ENCODE measurements at places on chromosomes 3 and 15. TPM values are rescaled to one million over a fixed set of nuclear protein-coding genes. Genes with fewer than 3 reads are reported as not detected.
A peak's percentile ranks its signal among the peaks of the same experiment; 100 is the strongest.

The DUOXA2 gene
- total RNA-seq, result not detected

The SGO1 gene
- 2.7 TPM for total RNA-seq

The TMIE gene
- not detected for total RNA-seq

The TMEM45A gene
- total RNA-seq, result 29.1 TPM

The LRRC49 gene
- total RNA-seq, result 12.5 TPM

The RPN1 gene
- total RNA-seq, result 228 TPM

The HIGD2B gene
- total RNA-seq, result not detected

DNA sequence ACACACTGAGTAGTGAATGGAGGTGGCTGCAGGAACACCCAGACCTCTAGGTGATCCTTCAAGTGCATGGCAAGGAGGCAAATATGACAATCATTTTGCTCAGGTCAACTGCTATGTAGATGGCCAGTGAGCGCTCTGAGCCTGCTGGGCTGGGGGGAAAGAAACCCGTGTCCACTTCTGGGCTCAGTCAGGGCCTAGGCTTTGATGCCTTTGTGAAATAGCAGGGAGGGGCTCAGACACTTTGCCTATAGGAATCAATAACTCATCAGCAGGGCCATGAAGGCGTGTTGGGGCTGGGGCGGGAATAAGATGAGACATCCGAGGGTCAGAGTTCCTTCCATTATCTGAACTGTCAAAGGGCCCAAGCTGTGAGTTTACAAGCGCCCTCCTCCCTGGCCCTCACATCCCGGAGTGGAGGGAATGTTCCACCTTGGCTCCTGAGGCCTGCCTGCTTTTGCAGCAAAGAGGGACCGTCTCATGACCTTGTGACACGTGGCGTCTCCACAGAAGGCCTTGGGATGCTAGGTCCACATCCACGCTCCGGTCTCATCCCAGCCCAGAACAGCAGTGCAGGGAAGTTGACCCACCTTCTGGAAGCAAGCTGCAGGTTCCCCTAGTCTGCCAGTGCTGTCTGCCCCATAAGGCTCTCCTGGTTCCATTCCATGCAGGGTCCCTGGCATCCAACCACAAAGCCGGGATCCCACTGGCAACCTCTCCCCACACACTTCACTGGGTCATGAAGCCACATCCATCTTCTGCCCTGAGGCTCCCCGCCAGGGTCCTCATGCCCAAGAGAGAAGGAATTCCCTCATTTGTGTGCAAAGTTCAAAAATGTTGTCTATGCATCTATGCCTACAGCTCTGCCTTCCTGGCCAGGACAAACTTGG is 78.4 kb downstream of the CHSY1 start:
- H3K4me1 ChIP-seq, result peaks cover 32% of the 10 kb centered on the region
- no peak overlapping the region for H3K27ac ChIP-seq
- H3K4me3 ChIP-seq, result no peak overlapping the region

GRCh38 chr3:25455441-25456132 is 27.5 kb downstream of the RARB start:
- H3K4me3 ChIP-seq, result peak overlapping the region; percentile 22
- peaks cover 62% of the 10 kb centered on the region for H3K4me1 ChIP-seq

- no peaks in the 10 kb centered on the region for H3K4me1 ChIP-seq
- H3K27ac ChIP-seq, result no peak overlapping the region
- no peak for DNase-seq
- peaks cover 51% of the 10 kb centered on the region for H3K27me3 ChIP-seq
These were observed 223.5 kb upstream of the PROK2 start for GRCh38 chr3:72008226-72008996.

GRCh38 chr3:147574621-147575020 is 165.5 kb downstream of the ZIC1 start:
- no peak for DNase-seq
- no peak overlapping the region for H3K4me3 ChIP-seq
- no peaks in the 10 kb centered on the region for H3K27me3 ChIP-seq
- H3K36me3 ChIP-seq, result peaks cover 2% of the 10 kb centered on the region
- H3K27ac ChIP-seq, result peak overlapping the region; percentile 56

GRCh38 chr15:39025321-39025720 is 460.7 kb upstream of the RASGRP1 start:
- peaks cover 3% of the 10 kb centered on the region for H3K27me3 ChIP-seq
- no peaks in the 10 kb centered on the region for H3K4me1 ChIP-seq
- no peaks in the 10 kb centered on the region for H3K36me3 ChIP-seq
